Stimulated activated CD8-positive, alpha-beta memory T cell treated with anti-CD3 and anti-CD28 coated beads, Interleukin-4, amount 100 ng/mL, for 48 hours (primary cell): ENCODE measurements at places on chromosomes 16 and 17.

GRCh38 chr17:11707586-11707985, 109.3 kb downstream of the DNAH9 start:
- DNase-seq, result no peak

- DNase-seq, result no peak
Measured at GRCh38 chr16:6125483-6126259, 1028.1 kb upstream of the EEF2KMT start.

- no peak for DNase-seq
Measured at GRCh38 chr16:20799599-20799998, 6.7 kb downstream of the ERI2 start.

DNA sequence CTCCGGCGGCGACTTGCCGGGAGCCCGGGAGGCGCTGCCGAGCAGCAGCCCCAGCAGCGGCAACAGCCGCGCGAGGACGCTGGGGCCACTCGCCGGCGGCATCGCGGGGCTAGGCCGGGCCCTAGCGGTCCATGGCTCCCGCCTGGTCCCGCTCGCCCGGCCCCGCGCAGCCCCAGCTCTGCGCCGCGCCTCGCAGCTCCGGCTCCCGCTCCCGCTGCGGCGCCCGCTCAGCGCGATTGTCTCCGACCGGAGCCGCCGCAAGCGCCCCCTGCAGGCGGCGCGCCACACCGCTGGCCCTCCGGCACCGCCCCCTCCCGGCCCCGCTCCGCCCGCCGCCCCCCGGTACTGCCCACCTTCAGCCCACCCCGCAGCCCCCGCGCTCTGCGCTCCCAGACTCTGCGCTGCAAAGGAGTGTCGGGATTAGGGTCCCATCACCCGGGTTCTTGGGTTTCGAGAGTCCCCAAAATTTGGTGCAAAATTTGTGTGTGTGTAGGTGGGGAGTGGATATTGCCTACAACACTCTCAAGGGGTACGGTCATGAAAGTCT, at the start of gene FAM171A2:
FAM171A2 (minus strand) TSS at position 241 of the 547 bp plus-strand sequence; CDS start at position 102, 139 bp downstream.
- DNase-seq, result peak; percentile 77
